ENCODE measurements at places on chromosomes 11 and 22.

DNA sequence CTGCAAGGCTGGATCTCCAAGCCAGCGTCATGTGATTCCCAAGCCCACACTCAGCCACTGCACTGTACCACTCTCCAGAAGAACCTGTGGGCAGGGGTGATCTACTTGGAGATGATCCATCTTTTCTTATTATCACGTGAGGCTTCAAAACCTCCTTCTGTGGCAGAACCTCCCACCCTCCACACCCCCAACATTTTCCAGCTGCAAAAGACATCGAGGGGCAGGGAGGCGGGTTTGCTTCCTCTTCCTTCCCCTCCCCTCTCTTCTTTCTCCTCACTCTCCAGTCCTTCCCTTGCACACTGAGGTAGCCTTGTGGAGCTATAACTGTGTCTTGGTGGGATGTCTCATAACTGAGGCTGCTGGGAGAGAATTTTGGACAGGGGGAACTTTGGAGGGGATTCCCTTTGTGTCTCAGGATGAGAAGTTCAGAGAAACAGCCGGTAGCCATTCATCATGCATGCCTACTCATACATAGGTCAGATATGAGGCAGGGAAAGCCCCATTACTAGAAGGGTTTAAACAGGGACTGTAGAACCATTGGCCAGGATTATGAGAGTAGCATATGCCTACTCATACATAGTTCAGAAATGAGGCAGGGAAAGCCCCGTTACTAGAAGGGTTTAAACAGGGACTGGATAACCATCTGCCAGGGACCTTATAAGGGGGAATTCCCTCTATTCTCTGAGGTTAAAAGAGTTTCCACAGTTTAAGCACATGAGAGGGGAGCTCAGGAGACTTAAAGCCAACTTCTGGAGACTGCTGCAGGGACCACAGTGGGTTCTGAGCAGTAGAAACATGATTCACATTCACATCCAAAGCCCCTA is 420.7 kb upstream of the CADM1 start:
- no peak for DNase-seq

DNA sequence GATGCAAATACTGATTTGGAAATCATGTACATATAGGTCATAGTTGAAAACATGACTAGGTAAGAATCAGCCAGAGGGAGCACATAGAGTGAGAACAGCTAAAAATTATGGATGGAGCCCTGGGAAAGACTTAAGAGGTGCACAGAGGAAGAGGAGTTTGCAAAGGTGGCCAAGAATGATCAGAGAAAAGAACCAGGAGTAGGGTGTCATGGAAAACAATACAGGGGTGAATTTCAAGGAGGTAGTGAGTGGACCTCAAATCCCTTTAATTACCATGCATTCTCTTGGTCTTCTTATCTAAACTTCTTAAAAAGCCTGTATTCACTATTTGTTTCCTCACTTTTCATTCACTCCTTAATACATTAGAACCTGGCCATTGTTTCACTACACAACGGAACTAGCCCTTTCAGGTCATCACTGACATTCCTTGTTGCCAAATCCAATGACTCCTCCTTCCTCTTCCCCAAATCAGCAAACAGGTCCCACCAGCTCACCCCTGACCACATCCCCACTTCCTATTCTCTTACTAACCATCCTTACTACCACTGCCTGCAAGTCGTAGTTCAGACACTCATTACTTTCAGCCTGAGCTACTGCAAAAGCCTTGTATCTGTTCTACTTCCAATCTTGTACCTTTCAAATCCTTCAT is 22.6 kb downstream of the BUD13 start:
- DNase-seq = no peak

GRCh38 chr22:37968452-37969251 is 15.2 kb downstream of the POLR2F start:
- DNase-seq = no peak

DNA sequence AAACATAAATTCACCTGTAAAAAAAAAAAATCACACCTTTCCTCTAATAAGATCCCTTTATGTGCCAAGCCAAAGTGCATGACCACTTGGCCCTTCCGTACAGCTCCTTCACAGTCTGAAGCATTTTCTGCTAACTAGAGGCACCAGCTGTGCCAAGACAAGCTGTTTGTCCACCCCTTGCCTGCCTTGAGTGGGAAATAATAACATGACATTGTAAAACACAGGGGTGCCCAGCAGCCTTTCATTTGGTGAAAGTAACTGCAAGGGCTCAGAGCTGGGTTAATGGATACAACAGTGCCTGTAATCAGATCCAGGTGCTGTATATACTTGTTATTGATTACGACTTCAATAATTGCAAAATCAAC is 59.2 kb downstream of the DDIAS start:
- DNase-seq = no peak

GRCh38 chr11:18383388-18384156 is 10.8 kb upstream of the LDHA start:
- peak; percentile 82 for DNase-seq

DNA sequence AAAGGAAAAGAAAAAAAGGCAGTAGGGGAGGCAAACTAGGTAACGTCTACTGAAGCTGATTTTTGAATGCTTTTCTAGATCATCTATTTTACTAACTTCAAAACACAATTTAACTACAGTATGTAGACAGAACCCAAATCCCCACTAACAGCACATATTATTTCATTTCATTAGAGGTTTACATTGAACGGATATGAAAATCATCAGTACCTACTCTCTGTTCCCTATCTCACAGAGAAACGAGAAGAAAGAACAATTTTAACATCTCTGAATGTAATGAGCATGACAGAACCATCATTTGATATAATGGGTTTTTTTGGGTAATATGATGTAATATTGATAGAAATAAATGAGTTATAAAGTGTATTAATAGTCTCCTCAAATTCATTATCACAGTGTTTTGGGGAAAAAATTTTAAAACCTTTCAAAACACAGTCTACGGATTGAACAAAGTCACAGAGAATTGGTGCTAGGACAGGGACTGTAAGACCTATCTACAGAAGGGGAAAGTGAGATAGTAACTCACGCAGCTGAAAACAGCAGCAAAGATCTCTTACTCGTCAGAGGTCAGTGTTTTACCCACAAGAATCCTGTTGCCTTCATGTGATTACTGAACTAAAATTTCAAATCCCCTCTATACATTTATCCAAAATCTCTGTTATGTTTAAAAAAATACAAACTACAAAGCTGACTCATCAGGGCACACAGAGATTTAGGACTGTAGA is 77.3 kb downstream of the ZBTB44 start:
- DNase-seq = no peak

- no peak for DNase-seq
Observed at GRCh38 chr11:95490625-95491024, 259.6 kb upstream of the SESN3 start.

DNA sequence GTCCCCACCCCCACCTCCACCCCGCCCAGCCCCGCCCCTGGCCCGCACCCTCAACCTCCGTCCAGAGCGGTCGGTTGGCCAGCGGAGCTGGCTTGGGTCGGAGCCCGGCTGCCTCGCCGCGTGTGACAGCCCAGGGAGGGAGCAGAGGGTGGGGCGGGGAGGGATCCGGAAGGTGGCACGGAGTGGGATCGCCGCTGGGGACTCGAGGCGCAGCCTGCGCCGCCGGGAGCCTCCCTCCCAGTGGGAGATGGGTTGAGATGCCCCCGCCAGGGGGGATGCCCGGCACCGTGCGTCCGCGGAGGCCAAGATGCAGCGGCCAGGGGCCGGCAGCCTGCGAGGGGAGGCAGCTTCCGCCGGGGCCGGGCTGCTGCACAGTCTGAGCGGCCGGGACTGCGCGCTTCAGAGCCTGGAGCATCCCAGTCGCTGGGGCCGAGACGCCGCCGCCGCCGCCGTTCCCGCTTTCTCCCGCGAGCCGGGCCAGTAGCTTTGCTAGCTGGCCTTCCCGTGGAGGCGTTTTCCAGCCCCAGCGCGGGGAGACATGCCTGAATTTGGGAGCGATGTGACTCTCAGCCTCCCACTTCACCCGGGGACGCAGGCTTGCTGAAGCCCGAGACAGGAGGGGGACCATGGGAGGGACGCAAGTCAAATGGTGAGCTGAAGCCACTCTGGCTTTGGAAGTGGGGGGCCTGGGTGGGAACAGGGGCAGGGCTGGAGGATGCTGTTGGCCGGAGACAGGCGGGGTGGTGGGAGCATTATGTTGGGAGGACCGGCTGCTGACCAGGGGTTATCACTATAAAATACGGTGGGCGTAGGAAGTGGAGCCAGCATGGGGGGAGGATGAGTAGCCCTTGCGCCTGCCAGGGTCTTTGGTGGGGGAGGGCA is 40.2 kb downstream of the DIXDC1 start:
- peak; percentile 49 for DNase-seq

DNA sequence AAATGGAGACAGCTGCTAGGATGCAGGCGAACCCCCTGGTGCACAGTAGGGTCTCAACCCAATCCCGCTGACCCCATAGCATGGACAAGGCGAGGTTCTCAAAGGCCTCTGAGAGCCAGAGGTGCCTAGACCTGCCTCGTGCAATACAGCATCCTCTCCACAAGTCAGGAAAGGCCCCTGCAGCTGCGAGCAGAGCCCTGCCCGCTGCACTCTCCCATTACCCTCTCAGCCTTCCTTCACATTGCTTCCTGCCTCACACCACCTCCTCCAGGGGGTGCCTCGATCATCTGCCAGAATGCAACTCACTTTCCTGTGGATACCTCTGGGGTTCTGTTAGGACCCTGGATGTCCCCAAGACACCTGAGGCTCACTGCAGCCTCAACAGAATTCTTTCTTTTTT is 42.8 kb upstream of the TCF20 start:
- DNase-seq = no peak

DNA sequence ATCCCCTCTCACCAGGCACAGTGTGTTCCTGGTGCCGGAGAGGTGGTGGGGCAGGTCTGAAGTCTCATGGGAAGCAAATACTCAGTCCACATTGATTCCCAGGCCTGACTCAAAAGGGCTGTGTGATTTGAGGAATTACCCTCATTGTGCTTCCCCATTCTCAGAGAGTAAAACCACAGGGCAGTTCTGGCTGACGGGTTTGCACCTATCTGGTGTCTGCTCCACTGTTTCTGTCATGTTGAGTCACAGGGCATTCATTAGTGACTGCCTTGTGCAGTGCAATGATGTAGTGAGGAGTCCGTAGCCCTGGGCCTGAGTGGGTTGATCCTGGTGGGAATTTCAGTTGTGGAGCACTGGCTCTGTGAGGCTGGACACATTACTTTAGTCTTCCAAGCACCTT is 85.2 kb upstream of the ARHGAP20 start:
- no peak for DNase-seq

DNA sequence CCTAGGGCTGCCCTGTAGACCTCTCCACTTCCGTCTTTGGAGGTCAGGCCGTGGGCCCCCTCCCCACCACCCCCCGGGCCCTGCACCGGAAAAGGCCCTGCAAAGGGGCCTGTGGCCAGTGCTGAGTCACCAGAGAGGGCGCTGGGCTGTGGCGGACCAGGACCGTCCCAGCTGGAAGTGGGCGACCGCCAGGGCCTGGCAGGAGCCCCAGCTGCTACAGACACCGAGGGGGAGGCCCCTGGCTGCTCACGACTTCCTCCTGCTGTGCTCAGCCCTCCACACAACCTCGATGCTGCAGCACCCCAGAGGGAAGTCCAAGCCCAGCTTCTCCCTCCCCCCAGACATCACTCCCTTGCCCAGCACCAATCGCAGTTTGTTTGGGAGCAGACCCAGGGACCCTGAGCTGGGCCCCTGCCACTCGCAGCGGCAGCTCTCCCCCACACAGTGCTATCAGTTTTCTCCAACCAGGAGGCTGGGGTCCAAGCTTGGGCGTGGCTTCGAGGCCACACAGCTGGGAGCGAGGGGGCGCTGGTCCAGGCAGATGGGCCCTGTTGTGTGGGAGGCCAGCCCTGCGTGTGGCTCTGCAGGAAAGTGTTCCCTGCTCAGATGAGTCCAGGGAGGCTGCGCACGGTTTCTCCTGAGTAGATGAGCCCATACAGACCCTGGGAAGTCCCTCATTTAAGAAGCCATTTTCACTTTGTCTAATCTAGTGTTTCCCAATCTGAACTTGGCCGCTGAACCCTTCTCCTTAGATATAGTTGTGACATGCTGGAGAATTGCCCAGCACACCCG is 5.6 kb upstream of the SH3BP1 start:
- peak; percentile 78 for DNase-seq

GRCh38 chr11:44912270-44912987 is 38.3 kb downstream of the TP53I11 start:
- DNase-seq = no peak

DNA sequence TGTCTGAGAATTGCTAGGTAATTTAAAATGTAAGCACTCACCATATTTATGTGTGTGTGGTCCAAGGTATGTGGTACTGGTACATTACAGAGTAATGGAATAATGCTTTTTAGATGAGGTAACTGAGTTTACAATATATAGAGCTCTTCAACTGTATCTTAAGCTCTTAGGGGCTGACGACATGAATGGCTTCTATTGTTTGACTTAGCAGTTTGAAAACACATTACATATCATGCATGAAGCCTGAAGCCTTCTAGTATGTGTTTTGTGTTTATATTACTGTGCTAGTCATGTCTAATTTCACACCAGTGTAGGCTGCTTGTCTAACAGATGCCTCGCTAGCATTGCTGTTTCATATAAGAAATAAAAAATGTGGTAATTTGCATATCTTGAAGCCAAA is 37.2 kb downstream of the GAS2 start:
- DNase-seq = no peak

DNA sequence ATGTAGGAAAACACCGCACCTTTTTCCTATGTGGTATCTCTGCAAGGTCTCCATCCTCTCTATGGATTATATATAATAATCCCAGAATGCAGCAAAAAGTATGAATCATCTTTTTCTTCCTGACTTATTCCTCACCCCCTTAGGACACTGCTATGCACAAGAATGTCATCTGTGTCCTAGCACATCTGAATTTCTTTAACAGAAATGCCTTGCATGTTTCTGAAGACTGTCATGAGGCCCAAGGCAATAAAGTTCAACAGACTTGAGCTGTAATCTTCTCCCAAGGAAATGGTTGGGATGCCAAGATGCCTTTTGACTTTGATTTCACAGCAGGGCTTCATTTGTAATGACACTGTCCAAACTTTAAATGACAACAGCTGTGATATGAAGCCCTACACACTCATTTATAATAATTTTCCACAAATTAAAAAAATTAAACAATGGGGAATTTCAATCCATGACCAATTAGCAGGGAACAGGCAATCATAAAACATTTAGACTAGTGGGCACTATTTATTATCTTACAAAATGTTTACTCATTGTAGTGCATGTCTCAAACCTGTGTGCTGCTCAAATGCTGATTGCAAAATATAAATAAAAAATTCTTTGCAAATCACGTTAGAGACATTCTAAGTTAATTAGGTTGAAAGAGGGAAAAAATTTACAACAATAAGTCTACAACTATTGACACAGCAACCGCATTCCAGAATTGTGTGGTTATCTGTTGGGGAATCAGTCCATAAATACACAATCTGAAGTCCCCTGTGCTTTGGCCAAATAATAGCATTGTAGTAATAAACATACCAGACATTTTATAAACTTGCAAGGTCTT is 242.3 kb downstream of the SWAP70 start:
- no peak for DNase-seq

GRCh38 chr11:86803136-86804045 is 3.0 kb downstream of the PRSS23 start:
- DNase-seq = no peak

DNA sequence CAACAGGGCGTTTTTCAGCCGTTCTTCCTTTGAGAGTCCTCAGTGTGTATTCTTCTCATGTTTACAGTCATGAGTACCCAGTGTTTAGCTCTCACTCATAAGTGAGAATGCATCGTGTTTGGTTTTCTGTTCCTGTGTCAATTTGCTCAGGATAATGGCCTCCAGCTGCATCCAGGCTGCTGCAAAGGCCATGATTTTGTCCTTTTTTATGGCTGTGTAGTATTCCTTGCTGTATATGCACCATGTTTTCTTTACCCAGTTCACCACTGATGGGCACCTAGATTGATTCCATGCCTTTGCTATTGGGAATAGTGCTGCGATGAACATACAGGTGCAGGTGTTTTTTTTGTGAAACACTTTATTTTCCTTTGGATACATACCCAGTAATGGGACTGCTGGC is 23.5 kb downstream of the B3GAT1 start:
- DNase-seq = no peak

All from mucosa of gallbladder (tissue), 1 donor.